ENCODE measurements at places on chromosomes 1 and 21. TPM values are rescaled to one million over a fixed set of nuclear protein-coding genes. Genes with fewer than 3 reads are reported as not detected.

Gene ZNF362
- total RNA-seq: 33.2 TPM

Gene OR6K6
- total RNA-seq: not detected

Gene RCC1
- 22.9 TPM for total RNA-seq

Gene NEGR1
- total RNA-seq: 4.1 TPM

Gene GJA8
- total RNA-seq: 0.64 TPM

Gene LCE1F
- total RNA-seq: not detected

Gene RAP1GAP
- total RNA-seq: 20.5 TPM

Gene RAB42
- total RNA-seq: 3.0 TPM

Gene LINGO4
- 0.47 TPM for total RNA-seq

Gene GTF2B
- total RNA-seq: 43.8 TPM

Gene CTXND2
- not detected for total RNA-seq

Gene LRRC39
- 30.3 TPM for total RNA-seq

Gene BARHL2
- not detected for total RNA-seq

Gene MYBPH
- 12.0 TPM for total RNA-seq

Gene LCK
- total RNA-seq: 8.5 TPM

Gene PLA2G2A
- total RNA-seq: not detected

Measured in metanephros (tissue), 2 donors.